ENCODE measurements at places on chromosomes 5 and 9. TPM values are rescaled to one million over a fixed set of nuclear protein-coding genes. Genes with fewer than 3 reads are reported as not detected.

- peak overlapping the region; percentile 33 for H3K4me3 ChIP-seq
- peaks cover 5% of the 10 kb centered on the region for H3K36me3 ChIP-seq
- DNase-seq: peak; percentile 23
These were observed 18.3 kb upstream of the TERT start for GRCh38 chr5:1312993-1313833.

DNA sequence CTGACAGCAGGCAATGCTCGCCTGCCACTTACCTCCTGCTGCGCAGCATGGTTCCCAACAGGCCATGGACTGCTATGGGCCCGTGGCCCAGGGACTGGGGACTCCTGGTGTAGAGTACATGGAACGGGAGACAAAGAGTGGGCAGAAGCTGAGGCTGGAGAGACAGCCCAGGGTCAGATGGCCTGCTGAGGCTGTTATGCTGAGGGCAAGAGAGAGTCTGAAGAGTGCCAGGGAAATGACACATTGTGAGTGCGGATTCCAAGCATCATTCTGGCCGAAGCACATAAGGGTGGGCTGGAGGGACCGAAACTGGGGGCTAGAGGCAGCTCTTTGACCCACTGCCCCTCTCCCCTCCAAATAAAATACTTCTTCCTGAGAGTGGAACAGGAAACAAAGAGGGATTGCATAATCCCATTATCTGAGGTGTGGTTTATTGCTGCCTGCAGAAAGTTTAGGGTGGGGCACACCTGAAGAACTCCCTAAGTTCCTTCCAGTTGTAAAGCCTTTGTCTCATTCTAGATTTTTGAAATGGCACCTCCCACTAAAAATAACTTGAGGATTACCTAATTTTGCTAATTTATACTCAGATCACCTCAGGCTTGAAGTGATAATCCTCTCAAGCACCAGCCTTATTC is 158.1 kb downstream of the ATP10B start:
- no peaks in the 10 kb centered on the region for H3K27me3 ChIP-seq
- no peak for DNase-seq
- H3K4me3 ChIP-seq: no peak overlapping the region
- no peaks in the 10 kb centered on the region for H3K36me3 ChIP-seq
- no peak overlapping the region for H3K27ac ChIP-seq
- no peaks in the 10 kb centered on the region for H3K4me1 ChIP-seq

- H3K27ac ChIP-seq: no peak overlapping the region
- no peaks in the 10 kb centered on the region for H3K36me3 ChIP-seq
- H3K4me1 ChIP-seq: peaks cover 13% of the 10 kb centered on the region
- H3K4me3 ChIP-seq: no peak overlapping the region
These were observed 21.8 kb upstream of the NINJ1 start for GRCh38 chr9:93155716-93156474.

GRCh38 chr5:93294199-93294598 is 286.8 kb downstream of the NR2F1-AS1 start:
- H3K36me3 ChIP-seq: no peaks in the 10 kb centered on the region
- H3K27ac ChIP-seq: no peak overlapping the region
- no peak for DNase-seq

DNA sequence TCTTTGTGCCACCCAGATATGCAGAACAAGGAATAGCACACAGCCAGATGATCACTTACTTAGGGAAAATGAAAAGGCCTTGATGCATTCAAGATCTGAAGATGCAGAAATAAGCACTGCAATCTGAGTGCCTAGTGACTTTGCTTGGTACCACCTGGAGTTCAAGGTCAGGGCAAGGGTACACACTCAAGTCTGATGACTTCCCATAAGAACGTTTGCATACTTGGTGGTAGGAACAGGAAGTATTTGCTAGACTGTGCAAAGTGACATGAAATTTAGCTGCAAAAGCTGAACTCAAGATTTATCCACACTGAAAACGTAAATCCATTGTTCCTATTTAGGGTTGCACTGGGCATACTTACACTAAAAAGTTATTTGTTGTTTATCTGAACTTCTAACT is 177.1 kb downstream of the PIK3R1 start:
- H3K36me3 ChIP-seq: no peaks in the 10 kb centered on the region
- no peak overlapping the region for H3K27ac ChIP-seq
- no peak overlapping the region for H3K4me3 ChIP-seq
- H3K4me1 ChIP-seq: peaks cover 3% of the 10 kb centered on the region
- no peaks in the 10 kb centered on the region for H3K27me3 ChIP-seq
- no peak for DNase-seq

GRCh38 chr5:116084871-116085715 is at the start of gene COMMD10:
COMMD10 (plus strand) TSS chr5:116085025.
- H3K27ac ChIP-seq: peak within 1 kb of the TSS; percentile 89
- DNase-seq: peak; percentile 80
- no peaks in the 10 kb centered on the region for H3K27me3 ChIP-seq
- peak within 1 kb of the TSS; percentile 84 for H3K4me3 ChIP-seq

- H3K36me3 ChIP-seq: no peaks in the 10 kb centered on the region
- no peaks in the 10 kb centered on the region for H3K4me1 ChIP-seq
- H3K27ac ChIP-seq: no peak overlapping the region
These were observed 15.8 kb downstream of the VLDLR start for GRCh38 chr9:2637390-2637789.

GRCh38 chr9:114935119-114935518 is 4.7 kb upstream of the TNFSF8 start:
- no peak overlapping the region for H3K27ac ChIP-seq
- no peaks in the 10 kb centered on the region for H3K27me3 ChIP-seq
- no peak overlapping the region for H3K4me3 ChIP-seq

DNA sequence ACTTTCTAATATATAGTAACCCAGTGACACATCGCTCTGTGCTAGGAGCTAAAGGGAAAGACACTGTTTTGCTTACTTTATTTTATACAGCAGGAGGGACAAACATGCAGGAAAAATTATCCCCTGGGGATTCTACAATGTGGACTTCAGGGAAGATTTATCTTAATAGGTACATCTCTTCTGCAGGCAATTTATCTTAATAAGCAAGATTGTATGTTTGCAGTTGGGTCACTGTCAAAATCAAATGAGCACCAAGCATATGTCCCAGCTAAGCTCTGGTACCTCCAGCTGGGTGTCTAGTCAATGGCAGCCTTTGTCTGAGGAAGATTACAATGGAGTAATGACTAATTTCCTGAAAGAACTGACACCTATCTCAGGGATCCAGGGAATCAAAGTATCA is 309.9 kb upstream of the PANK3 start:
- no peaks in the 10 kb centered on the region for H3K27me3 ChIP-seq
- no peak for DNase-seq
- no peaks in the 10 kb centered on the region for H3K36me3 ChIP-seq
- H3K27ac ChIP-seq: no peak overlapping the region
- H3K4me1 ChIP-seq: no peaks in the 10 kb centered on the region
- H3K4me3 ChIP-seq: no peak overlapping the region

DNA sequence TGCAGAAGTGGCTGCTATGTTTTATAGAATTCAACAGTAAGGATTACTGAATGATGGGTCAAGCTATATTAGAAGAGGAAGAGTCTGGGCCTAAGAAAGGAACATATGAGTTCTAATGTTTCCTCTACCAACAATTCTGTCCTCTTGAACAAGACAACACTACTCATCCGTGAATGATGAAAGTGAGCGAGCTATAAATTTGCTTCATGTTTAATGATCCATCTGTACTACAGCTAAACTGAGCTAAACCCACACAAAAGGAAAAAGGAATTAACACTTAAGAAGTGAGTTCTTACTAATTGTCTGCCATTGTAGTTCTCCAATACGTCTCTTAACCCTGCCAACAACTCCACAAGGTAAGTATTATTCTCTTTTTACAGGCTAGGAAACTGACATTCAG is 204.4 kb downstream of the GLIS3 start:
- H3K27ac ChIP-seq: no peak overlapping the region
- DNase-seq: no peak
- no peaks in the 10 kb centered on the region for H3K4me1 ChIP-seq

DNA sequence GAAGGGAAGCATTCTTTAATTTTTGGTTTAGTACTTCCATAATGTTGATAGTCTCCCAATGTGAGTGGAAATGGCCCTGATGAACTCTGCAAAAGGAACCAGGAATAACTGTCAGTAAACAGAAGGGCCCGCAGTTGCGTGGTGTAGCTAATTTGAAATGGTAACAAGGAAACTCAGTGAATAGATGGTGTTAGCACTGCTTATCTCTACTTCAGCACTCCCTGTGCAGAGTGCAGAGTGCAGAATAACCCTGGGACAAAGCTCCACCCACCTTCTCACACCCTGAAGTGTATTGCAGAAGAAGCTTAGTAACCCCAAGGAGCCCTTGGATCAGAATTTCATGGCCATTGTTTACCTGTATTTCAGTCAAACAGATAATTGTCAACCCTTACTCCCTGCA is 158.9 kb downstream of the PCSK5 start:
- no peak overlapping the region for H3K27ac ChIP-seq
- DNase-seq: no peak
- no peak overlapping the region for H3K4me3 ChIP-seq
- H3K36me3 ChIP-seq: no peaks in the 10 kb centered on the region
- H3K27me3 ChIP-seq: no peaks in the 10 kb centered on the region
- no peaks in the 10 kb centered on the region for H3K4me1 ChIP-seq

DNA sequence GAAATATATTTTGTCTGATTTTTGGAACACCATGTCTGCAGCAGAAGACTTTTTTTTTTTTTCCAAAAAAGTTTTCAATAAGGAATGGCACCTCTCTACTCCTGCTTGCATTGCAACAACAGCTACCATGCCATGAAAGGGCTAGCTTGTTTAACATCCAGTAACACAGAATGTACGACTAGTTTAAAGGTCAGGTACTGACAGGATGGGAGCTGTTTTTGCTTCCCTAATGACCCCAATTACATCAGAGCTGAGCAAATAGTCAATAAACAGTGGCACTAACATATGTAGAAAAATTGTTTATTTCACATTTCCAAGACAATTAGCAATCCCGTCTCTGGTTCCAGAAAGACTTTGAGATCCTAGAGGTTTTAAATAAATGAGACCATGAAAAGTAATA is 693.8 kb downstream of the NR2F1-AS1 start:
- DNase-seq: no peak
- H3K4me1 ChIP-seq: no peaks in the 10 kb centered on the region
- no peaks in the 10 kb centered on the region for H3K36me3 ChIP-seq
- no peaks in the 10 kb centered on the region for H3K27me3 ChIP-seq

DNA sequence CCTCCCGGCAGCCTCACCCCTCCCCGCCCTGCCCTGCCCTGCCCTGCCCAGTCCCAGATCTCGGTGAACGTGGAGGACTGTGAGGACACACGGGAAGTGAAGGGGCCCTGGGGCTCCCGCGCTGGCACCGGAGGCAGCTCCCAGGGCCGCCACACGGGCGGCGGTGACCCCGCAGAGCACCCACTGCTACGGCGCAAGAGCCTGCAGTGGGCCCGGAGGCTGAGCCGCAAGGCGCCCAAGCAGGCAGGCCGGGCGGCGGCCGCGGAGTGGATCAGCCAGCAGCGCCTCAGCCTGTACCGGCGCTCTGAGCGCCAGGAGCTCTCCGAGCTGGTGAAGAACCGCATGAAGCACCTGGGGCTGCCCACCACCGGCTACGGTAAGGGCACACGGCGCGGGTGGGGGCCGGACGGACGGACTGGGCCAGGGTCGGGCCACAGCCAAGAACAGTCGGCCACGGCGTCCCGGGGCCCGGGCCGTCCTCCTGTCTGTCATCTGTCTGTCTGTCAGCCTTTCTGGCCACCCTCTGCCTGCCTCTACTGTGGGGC is 84.2 kb downstream of the KCNT1 start:
- H3K27ac ChIP-seq: no peak overlapping the region
- no peaks in the 10 kb centered on the region for H3K27me3 ChIP-seq
- H3K4me1 ChIP-seq: no peaks in the 10 kb centered on the region
- DNase-seq: no peak

- no peaks in the 10 kb centered on the region for H3K4me1 ChIP-seq
- no peaks in the 10 kb centered on the region for H3K36me3 ChIP-seq
- no peak overlapping the region for H3K27ac ChIP-seq
- DNase-seq: no peak
- no peaks in the 10 kb centered on the region for H3K27me3 ChIP-seq
- H3K4me3 ChIP-seq: no peak overlapping the region
These were observed 194.5 kb downstream of the ARL15 start for GRCh38 chr5:54115735-54116403.

- no peaks in the 10 kb centered on the region for H3K27me3 ChIP-seq
- H3K27ac ChIP-seq: no peak overlapping the region
- no peak overlapping the region for H3K4me3 ChIP-seq
- DNase-seq: no peak
- H3K4me1 ChIP-seq: peaks cover 14% of the 10 kb centered on the region
These were observed 129.5 kb downstream of the MLLT3 start for GRCh38 chr9:20492772-20493171.

DNA sequence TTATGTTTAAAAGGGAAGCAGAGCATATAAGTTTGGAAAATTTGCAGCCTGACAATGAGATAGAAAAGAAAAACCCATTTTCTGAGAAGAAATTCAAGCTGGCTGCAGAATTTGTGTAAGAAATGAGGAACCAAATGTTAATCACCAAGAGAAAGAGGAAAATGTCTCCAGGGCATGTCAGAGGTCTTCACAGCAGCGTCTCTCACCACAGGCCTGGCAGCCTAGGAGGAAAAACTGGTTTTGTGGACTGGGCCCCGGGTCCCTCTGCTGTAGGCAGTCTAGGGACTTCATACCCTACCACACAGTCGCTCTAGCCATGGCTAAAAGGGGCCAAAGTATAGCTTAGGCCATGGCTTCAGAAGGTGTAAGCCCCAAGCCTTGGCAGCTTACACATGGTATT is 32.1 kb upstream of the HSD17B4 start:
- peaks cover 3% of the 10 kb centered on the region for H3K27me3 ChIP-seq
- no peak overlapping the region for H3K27ac ChIP-seq
- H3K4me1 ChIP-seq: peaks cover 5% of the 10 kb centered on the region
- H3K36me3 ChIP-seq: no peaks in the 10 kb centered on the region

DNA sequence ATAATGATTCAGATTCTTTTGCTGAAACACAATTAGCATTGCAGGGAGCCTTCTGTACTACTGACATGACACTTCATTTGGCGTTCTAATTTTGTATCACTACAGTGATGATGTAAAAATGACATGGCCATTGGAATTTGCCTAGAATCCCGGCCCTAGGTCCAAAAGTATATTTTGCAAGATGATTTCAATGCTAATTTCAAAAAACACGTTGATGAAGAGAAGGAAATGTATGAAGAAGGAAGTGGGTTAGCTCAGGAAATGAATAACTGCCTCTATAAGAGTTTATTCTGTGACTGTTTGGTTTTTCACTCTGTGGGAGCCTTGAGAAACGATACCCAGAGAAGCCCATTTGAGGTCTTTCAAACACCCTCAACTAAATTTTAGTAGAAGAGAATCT is 59.3 kb downstream of the OSTF1 start:
- H3K27me3 ChIP-seq: no peaks in the 10 kb centered on the region
- peaks cover 58% of the 10 kb centered on the region for H3K4me1 ChIP-seq
- no peak overlapping the region for H3K4me3 ChIP-seq
- no peak for DNase-seq
- no peaks in the 10 kb centered on the region for H3K36me3 ChIP-seq

GRCh38 chr9:16271967-16272366 is 598.5 kb downstream of the BNC2 start:
- no peak for DNase-seq
- H3K27me3 ChIP-seq: no peaks in the 10 kb centered on the region
- no peak overlapping the region for H3K4me3 ChIP-seq
- no peaks in the 10 kb centered on the region for H3K4me1 ChIP-seq

- peaks cover 38% of the 10 kb centered on the region for H3K36me3 ChIP-seq
- peaks cover 7% of the 10 kb centered on the region for H3K4me1 ChIP-seq
- H3K27me3 ChIP-seq: no peaks in the 10 kb centered on the region
- H3K4me3 ChIP-seq: no peak overlapping the region
These were observed 36.6 kb downstream of the BICD2 start for GRCh38 chr9:92727716-92728700.

Gene TRPM3
- not detected for total RNA-seq

Gene NDST1
- 1.4 TPM for total RNA-seq

Gene CSF2
- not detected for total RNA-seq

Gene F2R
- 13.8 TPM for total RNA-seq

Gene MAML1
- total RNA-seq: 56.4 TPM

Gene KIF12
- total RNA-seq: not detected

Gene PKD2L2
- not detected for total RNA-seq

Gene MCTP1
- total RNA-seq: 0.21 TPM

Gene PRLR
- not detected for total RNA-seq

All from T-cell (primary cell).